Stimulated activated CD8-positive, alpha-beta memory T cell treated with anti-CD3 and anti-CD28 coated beads, Interleukin-15, amount 100 ng/mL, for 24 hours (primary cell): ENCODE measurements at places on chromosomes 7 and 10.

DNA sequence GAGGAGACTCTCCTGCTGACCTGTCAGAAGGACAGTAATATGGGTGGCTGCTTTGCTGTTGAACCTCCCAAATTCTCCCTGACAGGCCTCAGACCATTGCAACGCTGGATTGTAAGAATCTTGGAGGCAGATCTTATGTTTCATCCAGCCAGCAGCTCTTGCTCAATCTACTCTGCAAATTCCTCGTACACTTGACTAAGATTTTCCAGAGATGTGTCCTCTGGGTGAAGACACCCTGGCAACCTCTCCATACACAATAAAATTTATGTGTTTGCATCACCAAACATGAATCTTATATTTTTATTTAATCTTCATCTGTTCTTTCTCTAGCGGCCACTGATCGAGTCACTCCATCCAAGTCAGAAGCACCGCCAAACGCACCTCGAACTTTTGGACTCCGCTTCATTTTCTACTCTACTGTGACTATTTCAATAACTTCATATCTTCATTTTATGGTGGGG is 623.1 kb downstream of the ACTR3B start:
- no peak for DNase-seq

DNA sequence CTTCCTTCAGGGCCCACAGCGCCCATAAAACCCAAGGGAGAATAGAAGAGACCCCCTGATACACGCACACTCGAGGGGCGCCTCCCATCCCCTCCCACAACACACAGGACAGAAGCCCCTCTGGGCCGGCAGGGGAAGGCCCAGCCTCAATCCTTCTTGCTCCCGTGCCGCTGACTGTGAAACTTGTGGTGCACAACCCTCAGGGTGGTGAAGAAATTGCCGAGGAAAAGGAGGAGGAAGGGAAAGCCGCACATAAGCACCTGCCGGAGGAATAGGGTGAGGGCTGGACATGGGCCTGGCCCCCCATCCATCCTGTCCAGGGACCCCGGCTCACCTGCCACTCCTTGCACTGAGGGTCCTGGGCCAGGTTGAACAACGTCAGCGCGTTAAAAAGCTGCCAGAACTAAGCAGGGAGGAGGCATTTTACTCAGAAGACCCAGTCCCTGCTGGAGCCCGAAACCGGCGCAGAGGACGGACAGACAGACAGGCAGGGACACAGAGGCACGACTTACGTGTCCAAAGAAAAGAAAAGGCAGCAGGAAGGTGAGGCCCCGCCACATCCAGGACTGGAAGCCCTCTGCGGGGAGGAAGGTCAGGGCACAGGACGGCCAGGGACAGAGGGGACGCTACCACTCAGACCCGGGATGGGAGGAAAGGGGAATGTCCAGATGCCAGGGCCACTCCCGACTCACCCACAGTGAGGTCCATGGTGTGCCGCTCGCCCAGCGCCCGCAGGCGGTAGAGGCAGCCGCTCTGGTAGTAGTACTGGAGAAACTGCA is 7.2 kb downstream of the TMEM120A start:
- no peak for DNase-seq

DNA sequence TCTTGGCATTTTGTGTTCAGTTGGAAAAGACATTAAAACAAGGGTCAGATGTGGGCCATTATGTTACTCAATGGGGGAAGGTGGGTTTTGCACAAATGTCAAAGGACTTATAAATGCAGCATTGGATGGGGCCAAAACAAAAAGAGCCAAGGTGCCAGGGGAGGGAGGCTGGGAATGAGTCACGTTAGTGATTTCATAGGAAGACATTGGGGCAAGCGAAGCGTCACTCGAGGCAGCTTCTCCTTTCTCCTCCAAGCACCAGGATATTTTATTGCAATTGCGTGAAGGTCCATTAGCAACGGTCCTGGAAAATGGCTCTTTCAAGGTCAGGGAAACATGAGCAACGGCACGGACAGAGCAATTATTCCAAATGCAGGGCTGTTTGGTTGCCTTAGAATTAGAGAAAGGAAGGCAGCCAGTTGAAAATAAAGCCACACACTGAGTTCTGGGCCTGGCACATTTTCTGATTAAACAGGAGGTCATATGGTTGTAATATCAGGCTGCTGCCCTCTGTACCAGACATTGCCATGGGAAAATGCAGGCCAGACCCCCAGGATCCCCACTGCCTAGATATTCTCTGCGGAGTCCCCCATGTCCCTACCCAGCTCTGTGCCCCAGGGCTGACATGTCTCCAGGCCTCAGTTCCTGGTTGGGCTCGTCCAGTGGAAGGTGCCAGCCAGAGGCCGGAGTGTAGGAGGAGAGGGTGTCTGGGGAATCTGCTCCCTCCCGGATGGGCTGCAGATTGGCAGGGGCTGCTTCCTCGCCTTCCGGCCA is 63.3 kb upstream of the NANOS1 start:
- no peak for DNase-seq

DNA sequence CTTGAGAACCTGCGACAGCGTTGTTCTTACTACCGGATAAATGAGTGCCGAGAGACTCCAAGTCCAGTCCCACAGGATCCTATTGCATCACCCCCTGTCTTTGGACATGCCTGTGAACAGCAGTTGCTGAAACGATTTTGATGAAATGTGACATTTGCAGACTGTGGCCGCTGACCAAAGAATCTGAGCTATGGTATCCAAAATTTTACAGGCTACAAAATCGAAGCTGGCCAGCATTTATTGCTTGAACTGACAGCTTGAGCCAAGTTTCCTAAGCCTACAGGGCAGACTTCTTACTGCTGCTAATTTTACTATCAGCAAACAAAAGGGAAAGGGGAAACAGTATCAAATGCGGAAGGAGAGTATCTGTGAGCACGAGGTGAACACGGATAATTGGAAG is 12.1 kb upstream of the NPVF start:
- no peak for DNase-seq
